ENCODE measurements at places on chromosomes 7 and 10.

DNA sequence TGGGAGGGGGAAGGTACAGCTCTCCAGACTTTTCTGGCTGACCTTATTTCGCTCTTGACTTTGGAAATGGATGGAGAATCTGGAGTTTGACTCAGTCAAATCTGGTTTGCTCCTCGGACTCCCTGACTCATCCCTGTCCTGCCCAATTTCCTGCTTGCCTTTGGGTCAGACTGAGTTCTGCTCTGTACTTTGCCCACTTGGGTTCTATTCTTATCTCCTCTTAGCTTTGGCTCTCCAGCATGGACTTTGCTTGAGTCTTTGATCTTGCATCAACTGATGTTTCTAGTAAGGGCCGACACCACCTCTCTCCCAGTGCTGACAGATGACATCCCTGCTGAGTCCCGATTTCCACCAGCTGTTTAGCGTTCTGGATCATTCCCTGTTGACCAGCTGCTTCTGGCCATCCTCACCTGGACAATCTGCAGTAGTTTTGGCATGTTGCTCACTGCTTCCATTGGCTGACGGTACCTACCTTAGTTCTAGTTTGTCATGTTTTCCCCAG lies 335.3 kb downstream of the SUGCT start:
- DNase-seq: no peak

DNA sequence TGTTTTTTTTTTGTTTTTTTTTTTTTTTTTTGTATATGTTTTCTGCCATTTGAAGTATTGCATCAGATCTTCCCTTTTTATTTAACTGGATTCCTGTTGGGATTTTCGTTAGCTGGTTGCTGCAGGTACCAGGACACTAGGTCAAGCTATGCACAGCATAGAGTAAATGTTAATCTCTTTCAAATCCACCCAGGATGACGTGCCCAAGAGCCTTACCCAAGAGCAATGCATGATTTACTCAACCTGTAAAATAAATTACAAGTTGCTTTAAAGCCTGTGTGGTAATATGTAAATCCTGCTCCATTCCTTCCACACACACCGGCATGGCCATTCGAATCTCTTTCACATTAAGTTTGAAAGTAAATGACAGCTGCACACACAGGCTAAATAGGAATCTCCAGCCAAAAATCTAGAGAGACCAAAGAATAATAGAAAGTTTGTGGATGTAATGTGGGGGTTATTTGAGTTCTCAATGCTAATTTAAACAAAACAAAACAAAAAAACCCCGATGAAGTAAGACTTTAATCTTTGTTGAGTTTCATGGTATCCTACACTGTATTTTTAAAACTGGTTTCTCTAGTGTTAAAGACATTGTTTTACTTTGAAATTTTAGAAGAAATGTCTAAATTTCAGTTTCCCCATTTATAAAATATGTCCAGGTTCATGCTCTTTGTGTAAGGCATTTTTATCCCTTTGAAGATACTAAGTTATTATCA lies 167.9 kb downstream of the FRMD4A start:
- DNase-seq: no peak

DNA sequence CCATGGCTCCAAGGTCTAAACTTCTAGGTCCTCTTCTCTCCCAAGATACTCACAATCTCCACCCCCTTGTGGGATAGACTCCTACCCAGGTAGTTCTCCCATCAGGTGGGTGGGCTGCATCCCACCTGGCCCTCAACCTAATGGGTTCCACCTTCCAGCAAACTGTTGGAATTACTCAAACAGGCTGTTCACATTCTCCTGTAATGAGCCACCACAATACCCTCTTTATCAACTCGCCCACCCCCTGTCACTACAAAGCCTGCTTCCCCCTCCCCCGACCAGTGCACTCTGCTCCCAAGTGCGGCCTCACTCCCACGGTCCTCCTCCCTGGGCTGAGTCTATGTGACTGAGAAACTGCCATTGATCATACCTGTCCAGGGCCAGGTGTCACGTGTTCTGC lies 10.4 kb upstream of the HTR5A start:
- DNase-seq: no peak

DNA sequence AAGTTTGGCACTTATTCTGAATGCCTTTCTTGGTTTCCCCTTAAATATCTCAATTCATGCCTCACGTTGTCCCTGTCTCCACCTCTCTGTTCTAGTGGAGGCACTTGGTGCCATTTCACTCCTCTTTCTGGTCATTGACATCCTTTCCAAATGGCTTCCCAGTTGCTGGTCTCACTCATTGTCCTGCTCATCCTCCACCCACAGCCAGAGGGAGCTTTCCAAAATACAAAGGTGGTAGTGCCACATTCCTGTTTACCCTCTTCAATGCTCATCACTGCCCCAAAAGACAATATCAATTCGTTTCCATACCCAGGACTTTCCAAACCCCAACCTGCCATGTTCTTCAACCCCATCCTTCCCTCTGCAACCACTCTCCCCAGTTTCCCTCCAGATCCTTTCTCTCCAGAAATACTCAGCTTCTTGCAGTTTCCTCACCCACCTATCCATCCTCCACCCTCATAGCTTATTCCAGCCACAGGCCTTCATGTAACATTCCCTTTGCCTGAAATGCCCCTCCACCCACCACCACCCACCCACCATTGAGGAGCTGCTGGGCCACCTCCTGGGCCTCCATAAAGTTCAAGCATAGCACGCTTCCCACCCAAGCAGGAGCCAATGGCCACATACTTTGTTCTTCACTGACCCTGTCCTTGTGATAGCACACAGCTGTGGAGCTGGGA lies 63.1 kb upstream of the ADRB1 start:
- DNase-seq: no peak

- no peak for DNase-seq
These were observed 27.7 kb upstream of the BET1 start for GRCh38 chr7:94031865-94032264.

- no peak for DNase-seq
These were observed 51.5 kb downstream of the RBM17 start for GRCh38 chr10:6140141-6140841.

- no peak for DNase-seq
These were observed 28.8 kb downstream of the DNA2 start for GRCh38 chr10:68442971-68443370.

DNA sequence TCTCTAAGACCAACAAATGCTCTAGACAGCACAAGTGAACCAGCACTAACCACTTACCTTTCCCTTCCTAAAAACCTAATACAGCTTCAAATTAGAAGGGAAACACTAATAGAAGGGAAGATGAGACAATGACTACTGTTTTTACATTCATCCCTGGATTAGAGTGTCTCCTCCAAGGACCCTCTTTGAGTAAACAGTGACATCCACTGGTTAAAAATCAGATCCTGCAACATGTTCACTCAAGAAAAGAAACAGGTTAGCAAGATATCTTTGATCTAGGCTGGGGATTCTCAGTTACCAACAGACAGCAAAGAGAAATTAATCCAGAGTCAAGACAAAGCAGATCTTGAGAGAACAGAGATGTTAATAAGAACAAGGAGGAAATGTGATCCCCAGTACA lies 177.7 kb upstream of the GHITM start:
- DNase-seq: no peak

GRCh38 chr10:1150638-1150955 lies 94.4 kb downstream of the WDR37 start:
- no peak for DNase-seq

DNA sequence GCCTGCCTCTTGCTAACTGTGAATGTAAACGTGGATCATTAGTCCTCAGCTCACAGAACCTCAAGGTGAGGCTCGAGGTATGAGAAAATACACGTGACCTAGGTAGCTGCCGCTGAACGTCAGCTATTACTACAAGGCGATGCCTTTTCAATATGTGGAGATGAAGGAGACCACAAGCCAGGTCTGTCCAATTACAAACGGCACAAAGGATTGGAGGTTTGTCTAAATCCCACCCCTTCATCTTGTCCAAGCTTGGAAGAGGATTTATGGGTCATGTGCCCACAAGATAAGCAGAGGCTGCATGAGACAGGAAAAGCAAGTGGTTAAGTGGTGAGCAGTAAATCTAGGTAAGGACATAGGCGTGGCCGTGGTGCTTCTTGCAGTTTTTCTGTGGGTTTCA lies 3.4 kb downstream of the H2BK1 start:
- DNase-seq: no peak

DNA sequence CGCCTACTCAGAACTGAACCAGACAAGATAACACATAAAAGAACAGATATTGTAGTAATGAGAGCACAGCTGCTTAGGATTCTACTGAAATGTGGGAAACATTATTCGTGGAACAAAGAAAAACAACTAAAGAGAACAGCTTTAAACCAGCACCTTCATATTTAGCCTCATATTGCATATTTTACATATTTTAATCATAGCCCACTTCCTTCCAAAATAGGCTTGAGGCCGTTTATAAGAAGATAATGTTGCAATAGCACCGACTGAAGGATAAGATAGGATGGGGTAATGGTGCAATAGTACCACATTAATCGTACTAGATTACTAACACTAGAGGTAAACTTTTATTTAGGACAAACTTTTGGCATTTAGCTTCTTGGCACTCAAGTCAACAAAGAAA lies 71.3 kb downstream of the KCND2 start:
- no peak for DNase-seq

All from kidney glomerular epithelial cell (primary cell).